Astrocyte (in vitro differentiated cells and primary cell): ENCODE measurements at places on chromosomes 5 and 9.

GRCh38 chr5:67390935-67391334, 194.3 kb upstream of the CD180 start:
- no peak for DNase-seq

DNA sequence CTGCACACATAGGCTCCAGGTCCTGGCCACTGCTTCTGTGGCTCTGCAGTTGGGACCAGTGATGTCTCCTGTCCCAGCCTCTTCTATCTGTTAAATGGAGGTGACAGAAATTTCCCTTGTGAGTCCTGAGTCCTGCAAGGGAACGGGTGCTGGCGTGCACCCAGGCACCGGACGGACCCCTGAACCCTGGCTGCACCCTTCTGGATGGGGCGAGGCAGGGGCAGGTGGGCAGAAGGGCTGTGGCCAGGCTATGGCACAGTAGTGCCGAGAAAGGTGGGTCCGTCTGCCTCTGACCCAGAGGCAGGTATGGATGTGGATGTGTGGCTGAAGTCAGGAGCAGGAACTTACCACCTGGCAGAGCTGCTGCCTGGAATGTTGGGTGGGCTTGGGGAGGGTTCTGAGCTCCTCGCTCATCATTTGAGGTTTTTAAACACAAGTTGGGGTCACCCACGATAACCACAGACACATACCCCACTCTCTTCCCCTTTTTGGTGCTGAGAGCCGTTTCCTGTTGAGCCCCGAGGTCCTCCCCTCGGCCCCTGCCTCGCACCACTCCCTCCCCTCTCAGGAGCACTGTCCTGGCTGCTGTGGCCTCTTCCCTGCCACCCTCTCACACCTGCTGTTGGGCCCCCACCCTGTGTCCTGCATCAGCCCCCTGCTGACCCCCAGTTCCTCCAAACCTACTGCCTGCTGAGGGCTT, 82.0 kb downstream of the COL5A1 start:
- DNase-seq: no peak

GRCh38 chr5:176846335-176847140, 36.2 kb downstream of the UNC5A start:
- DNase-seq: no peak

DNA sequence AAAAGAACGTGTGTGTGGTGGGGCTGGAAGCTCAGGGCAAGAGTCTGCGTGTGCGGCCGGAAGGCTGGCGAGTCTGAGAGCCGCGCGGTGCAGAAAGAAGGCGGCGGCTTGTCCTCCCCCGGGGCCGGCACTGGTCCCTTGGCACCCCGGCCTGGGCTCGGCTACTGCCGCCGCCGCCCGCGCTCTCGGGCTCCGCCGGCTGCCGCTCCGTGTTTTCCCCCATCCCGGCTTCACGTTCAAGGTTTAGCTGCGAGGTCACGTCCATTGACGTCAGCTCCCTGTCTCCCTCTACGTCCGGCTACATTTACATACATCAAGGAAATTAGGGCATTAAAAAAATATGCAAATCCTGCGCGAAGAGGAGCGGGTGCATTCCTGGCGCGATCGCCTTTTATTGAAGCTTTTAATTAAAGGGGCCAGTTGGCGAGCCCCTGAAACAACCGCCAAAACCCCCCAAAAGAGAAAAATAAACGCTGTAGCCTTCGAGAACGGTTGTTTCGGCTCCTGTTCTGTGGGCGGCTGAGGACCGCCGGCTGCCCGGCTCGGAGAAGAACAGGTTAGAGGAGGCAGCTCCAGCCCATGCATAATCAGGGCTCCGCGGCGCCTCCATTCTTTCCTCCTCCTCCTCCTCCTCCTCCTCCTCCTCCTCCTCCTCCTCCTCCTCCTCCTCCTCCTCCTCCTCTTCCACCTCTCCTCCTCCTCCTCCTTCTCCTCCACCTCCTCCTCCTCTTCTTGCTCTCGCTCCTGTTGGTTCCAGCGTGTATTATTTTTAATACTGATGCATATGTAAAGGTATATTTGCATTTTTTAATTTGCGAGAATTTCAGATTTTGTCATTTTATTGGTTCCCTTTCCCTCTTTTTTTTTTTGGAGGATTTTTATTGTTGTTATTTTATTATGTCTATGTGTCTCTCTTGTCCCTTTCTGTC, 207.0 kb downstream of the MEF2C start:
- DNase-seq: peak; percentile 98

DNA sequence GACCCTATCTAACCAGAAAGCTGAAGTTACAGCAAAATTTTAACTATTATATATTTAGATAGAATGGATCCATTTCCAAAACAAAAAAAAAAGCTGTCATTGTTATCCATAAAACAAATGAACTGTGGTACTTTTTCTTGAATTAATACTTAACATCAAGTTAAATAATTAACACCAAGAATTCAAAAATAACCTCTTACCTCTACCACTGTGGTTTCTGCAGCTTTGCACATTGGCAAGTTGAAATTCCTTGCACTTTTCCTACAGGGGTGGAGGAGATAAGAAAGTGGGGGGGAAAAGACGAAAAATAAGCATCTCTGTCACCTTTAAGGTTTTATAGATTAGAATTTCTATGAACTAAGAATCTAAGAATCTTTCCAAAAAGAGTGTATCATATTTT, 30.0 kb downstream of the OXCT1 start:
- DNase-seq: no peak

DNA sequence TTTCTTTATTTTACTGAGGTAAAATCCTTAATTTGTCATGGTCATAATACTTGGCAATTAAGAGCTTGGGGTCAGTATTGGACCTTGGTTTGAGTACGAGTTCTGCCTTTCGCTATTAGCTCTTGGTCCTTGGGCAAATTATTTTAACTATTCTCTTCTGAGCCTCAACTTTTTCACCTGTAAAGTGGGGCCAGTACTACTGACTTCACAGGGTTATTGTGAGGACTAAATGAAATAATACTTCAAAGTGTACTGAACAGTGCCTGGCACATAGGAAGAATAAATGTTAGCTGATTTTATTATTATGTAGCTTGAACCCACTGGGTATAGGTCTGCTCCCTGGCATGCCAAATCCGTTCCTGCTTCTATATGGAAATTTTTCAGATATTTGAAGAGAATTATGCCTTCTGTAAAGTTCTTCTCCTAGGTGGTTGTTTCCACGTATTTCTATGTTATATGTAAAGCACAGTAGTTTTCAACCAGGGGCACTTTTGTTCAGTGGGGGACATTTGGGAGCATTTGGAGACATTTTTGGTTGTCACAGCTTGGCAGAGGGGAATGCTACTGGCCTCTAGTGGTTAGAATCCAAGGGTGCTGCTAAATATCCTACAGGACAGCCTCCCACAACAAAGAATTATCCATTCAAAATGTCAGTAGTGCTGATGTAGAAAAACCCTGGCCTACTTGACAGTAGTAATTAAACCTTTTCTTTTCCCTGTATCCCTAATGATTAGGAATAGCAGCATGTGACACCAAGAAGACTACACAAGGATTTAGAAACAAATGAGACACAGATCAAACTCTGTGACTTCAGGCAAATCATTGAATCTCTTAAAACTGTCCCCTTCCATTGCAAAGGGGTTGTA, 4.5 kb downstream of the RCL1 start:
- peak; percentile 6 for DNase-seq

GRCh38 chr9:105243015-105243686, 1.3 kb upstream of the SLC44A1 start:
- peak; percentile 92 for DNase-seq

- no peak for DNase-seq
Observed at GRCh38 chr5:73687357-73687756, 61.4 kb downstream of the ARHGEF28 start.

GRCh38 chr9:32811246-32811645, 27.9 kb downstream of the TMEM215 start:
- DNase-seq: no peak

DNA sequence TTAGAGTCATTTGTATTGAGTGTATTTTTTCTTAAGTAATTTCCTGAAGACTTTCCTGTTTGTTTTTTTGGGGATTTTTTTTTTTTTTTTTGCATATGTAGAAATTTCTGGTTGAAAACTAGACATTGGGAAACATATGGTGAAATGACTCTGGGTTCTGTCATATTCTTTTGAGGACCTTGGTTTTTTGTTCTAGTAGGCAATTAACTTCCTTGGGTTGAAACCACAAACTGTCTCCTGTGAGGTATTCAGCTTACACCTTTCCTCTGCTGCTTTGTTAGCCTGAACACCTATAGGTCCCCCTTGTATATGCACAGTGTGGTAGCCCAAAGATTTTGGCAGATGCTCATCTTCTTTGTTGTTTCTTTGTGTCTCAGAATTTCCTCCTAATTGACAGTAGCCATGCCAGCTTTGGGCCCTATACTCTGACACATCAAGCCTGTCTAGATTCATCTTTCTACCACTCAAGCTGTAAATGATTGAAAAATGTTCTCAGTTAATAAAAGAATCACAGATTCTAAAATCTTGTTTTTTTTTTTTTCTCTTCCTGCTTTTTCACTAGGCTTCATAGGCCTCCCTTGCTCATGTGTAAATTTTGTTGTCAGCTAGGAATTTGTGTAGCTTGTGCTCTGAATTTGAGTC, 140.6 kb downstream of the COMMD10 start:
- DNase-seq: no peak

DNA sequence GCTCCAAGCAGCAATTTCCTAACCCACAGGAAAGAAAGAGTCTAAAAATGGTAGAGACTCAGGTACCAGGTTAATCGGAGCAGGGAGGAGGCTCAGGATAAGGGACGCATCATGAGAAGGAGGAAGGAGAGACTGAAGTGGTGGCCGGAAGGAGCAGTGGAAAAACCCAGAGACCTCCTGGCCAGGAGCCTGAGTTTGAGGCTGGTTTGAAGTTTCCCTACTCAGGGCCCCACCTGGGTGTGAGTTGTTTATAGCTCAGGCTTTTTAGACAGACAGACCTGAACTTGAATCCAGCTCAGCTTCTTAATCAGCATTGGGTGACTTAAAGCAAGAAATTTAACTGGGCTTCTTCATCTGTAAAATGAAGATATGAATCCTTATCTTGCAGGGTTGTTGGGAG, 11.9 kb upstream of the AQP7 start:
- DNase-seq: no peak

DNA sequence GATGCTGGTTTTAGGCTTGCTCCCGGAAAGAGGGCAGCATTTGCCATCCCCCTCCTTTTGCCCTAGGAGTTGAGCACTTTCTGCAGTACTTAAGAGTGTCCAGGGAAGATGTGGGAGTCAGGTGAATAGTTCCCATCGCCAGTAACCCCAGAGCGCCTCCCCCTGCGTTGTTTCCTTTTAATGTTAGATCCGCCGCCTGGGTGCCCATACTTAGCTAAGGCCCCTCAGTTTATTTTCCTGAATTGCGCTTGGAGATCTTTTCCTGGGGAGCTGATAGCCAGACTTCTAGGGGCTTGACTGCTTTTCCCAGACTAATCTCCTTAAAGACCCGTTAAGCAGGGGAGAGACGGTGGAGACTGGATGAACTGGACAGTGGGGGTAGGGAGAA, 377 bp upstream of the PCDHAC2 start:
- DNase-seq: no peak

DNA sequence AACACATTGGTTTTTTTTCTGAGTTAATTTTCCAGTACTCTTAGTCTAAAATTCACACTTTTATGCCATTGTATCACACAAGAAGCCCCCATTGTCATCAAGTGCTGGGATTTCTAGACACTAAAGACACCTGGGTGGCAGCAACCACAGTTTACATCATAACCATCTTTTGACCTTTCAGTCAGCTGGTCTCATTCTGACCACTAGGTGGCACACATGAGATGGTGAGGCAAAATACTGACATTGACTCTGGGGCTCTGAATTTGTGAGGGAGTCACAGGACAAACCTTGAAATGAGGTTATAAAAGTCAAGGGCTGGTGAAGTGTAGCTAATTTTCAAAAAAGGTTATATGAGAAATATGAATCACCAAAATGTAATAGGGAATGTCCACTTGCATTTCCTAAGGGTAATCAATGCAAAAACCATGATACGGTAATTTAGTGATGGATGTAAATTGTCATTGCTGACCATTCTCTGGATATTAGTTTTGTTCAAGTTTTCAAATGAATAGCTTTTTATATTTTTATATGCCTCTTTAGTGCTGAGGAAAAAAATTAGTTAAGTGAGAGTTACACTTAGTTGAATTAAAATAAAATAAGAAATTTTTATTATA, 229.4 kb downstream of the DMAC1 start:
- DNase-seq: peak; percentile 6

DNA sequence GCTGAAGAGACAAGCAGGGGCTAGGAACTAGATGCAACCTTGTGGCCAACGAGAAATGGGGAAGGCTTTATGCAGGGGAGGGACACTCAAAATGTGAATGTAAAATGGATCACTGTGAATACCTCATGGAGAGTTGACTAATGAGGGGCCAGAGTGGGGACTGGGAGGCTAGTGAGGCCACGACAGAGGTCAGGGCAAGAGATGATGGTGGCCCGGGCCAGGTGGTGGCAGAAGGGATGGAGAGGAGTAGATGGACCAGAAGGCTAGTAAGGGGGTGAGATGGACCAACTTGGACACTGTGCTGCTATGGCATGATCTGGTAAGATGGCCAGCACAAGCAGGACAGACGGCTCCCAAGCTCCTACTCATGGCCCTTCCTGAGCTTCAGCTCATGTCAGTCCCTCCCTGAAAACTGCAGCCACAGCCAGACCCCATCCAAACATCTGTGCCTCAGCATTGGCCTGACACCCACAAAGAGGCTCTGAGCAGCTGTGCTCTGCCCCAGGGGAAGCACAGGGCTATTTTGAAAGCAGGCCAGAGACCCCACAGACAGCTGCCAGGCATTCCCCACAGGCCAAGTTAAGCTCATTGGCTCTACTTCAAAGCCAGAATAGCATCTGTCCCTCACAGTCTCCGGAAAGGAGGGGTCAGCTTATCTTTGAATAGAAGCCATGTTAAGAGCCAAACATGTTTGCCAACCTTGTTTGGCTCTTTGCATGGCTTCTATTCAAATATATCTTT, 22.1 kb downstream of the P4HA2 start:
- DNase-seq: no peak

- DNase-seq: peak; percentile 16
Observed at GRCh38 chr5:58751222-58751837, 168.5 kb downstream of the RAB3C start.

DNA sequence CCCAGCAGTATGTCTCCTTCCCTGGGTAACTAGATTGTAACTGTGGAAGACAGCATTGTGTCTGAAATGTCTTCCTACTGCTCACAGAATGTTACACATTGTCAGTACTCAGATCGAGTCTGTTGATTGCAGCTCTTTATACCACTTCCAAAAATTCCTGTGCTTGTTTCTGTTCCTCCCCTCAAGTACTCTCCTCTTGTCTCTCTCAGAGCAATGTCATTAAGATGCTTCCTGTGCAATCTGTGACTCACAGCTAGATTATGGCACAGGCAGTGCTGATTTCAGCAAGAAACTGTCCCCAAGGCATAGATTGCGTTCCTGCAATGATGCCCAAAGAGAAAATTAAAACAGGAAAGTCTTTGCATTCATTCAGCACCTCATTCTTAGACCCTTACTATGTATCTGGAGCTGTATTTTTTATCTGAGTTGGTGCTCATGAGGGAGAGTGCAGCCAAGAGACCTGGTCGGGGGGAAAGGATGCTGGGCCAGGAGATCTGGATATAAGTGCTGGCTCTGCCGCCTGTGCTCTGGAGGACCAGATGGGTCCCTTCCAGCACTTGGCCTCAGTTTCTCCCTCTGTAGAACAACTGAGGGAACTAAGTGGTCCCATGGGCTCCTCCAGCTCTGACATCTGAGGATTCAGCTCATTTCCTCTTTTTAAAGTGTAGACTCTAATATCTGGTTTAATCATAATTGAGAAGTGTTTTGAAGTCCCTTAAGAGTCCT, 40.8 kb upstream of the GNPDA1 start:
- DNase-seq: peak; percentile 36
